ENCODE measurements at places on chromosomes 2 and 18. TPM values are rescaled to one million over a fixed set of nuclear protein-coding genes. Genes with fewer than 3 reads are reported as not detected.

CXCR1 gene
- polyA plus RNA-seq: not detected

ANKRD29 gene
- polyA plus RNA-seq: 0.83 TPM

PARD6G gene
- polyA plus RNA-seq: 31.6 TPM

- no peak for DNase-seq
Measured at GRCh38 chr18:45370255-45371010, 244.8 kb upstream of the SLC14A2 start.

DNA sequence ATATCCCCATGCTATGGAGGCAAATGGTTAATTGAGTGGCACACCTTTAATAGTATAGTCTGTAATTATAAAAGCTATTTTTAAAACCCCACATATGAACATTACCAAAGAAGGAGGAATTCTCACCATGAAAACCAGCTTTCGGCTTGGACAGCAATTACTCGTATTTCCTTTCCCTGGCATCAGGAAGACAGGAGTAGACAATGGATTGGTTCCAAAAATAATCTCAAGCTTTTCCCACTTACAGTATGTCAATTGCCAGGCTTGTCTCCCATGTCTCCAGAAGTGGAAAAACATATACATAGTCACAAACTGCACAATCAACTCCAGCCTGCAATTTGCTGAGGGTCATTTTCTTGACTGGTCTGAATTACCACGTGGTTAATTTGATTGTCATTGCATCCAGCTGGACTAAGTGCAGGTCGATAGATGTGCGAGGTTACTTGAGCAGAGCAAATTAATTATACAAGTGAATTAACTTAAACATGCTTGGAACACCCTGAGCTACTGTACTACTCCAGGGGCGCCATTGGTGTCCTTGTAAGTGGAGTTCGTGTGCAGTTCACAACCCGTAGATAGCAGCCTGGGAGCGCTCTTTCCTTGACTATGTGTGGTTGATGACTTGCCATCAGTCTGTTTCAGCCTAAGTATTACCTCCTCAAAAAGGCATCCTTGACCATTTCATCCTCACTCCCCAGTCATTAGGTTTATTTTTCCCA, 124.3 kb upstream of the PELI1 start:
- DNase-seq: no peak

DNA sequence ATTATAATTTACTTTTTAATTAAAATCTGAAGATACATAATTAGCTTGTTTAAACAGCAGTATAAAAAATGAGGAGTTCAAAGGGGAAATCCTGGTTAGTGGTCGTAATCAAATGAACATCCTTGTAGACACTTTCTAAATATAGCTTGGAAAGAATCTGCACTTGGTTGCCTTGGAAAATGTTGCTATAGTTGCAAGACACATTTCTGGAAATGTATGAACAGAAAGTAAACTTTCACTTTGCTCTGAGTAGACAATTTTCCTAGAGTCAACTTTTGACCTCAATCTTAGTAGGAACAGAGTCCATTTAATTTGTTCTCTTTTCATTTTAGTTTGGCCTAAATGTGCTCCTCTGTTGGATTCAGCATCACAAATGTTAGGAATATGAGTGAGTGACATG, 38.3 kb downstream of the GCA start:
- DNase-seq: no peak

DNA sequence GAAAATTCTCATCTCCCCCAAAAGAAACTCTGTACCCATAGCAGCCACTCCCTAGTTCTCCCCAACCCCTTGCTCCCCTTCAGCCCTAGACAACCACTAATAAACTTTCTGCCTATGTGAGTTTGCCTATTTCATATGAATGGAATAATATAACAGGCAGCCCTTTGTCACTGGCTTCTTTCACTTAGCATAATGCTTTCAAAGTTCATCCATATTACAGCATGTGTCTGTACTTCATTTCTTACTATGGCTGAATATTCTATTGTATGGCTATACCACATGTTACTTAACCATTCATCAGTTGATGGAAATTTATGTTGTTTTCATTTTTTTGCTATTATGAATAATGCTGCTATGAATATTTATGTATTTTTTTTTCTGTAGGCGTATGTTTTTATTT, 442.9 kb downstream of the SLC4A3 start:
- no peak for DNase-seq

- DNase-seq: no peak
Measured at GRCh38 chr2:105574796-105575344, 169.8 kb upstream of the NCK2 start.

GRCh38 chr2:184685999-184686841, 87.9 kb downstream of the ZNF804A start:
- DNase-seq: no peak

PDE1A gene
- 19.7 TPM for polyA plus RNA-seq

C2orf72 gene
- 3.5 TPM for polyA plus RNA-seq

PMAIP1 gene
- polyA plus RNA-seq: 4.4 TPM

- DNase-seq: no peak
Measured at GRCh38 chr18:69469444-69469919, 68.8 kb downstream of the DOK6 start.

ATP8B1 gene
- 28.4 TPM for polyA plus RNA-seq

GRCh38 chr18:37547196-37547827, 18.3 kb downstream of the CELF4 start:
- DNase-seq: no peak

All from right renal pelvis (tissue), 4 donors.